ENCODE measurements at places on chromosomes 12 and 14.
A peak's percentile ranks its signal among the peaks of the same experiment; 100 is the strongest.

DNA sequence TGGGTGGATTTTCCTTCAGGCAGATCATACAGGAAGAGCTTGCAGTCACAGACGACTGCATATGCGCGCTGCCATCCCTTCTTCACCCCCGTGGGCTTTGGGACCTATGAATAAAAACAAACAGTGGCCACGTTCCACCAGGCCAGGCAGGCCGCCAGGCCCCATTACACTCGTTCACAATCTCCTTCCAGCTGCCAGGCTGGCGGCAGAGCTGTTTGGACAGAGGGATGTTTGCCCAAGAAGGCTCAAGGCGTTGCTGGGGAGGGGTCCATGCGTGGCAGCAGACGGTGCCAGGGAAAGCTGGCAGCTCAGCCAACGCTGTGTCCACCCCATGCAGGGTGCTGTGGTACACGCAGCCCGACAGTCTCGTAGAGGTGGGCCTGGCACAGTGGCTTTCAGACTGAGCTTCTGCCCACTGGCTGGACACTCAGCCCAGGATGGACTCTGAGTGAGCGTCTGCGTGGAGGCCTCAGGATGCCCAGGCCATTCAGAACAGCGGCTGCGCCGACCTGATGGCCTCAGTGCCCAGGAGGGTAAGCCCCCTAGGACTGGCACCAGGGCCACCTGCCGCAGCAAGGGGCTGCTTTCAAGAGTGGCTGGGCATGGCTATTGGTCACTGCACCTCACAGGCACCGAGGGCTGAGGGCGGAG lies 27.5 kb downstream of the AMN start:
- peak; percentile 42 for DNase-seq

DNA sequence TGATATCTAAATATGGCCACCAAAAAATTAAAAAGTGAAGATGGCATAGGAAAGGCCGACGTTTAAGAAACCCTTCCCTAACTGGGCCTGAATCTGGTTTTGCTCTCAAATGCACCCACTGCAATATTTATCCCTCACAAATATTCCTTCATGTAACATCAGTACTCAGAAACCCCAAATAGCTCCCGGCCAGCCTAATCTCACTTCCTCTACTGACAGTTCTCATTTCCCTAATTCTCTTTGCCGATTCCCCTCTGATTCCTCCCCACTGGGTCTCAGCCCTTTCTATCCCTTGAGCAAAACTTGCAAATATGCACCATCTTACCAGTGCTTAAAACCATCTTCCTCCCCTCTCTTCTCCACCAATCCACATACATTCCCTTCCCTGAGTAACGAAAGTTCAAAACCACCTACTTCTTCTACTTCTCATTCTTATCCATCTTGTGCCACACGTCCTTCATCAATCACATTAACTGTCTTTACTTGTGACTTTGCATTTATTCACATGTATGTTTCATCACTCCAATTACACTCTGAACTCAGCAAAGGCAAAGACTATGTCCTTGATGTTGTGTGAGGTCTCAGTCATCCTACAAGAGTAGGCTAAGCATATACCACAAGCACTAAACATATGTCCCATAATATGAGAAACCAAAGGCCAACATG lies 23.1 kb downstream of the KCNK10 start:
- no peak for DNase-seq

- DNase-seq, result no peak
Observed at GRCh38 chr12:15846887-15847286, 35.3 kb upstream of the STRAP start.

DNA sequence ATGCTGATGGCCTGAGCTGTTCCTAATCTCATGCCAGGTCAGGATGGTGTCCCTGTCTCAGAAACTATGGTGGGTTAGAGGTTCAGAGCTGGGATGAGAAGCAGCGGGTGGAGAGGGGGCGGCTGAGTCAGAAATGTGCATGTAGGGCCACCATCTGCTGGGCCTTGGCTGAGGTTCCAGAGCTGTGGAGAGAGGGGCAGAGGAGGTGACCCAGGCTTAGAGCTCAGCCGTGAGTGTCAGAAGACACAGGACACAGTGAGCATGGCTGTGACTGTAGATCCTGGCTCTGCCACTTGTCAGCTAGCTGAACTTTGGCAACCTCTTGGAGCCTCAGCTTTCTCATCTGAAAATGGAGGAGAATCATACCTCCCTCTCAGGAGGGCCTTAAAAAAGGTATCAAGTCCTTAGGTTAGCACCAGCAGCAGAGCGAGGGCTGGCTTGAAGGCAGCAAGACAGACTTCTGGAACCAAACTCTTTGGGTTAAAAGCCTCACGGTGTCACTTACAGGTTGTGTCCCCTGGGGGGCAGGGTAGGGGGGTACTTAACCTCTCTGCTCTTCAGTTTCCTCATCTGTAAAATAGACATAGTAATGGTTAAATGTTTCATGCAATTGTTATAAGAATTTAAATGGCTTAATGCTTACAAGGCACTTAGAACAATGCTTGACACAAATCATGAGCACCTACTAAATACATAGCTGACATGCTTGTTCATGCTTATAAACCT lies 34.8 kb downstream of the TMEM229B start:
- DNase-seq, result no peak

DNA sequence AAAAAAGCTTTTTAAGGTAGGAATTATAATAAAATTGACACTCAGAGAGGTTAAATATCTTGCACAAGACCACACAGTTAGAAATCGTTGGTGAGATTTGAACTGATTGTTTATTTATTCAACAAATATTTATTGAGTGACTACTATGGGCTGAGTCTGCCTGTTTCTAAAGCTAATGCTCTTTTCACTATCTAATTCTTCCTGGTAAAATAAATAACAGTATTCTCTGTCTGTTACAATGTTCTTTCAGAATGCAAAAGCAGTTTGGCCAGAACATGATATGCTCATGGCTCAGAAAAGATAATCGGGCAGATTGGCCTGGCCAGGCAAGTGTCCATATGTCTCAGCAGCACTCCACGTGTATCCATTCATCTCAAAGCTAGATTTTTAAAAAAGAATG lies 82.0 kb downstream of the BTG1 start:
- DNase-seq, result no peak

GRCh38 chr14:103443111-103443510 lies 57.9 kb downstream of the MARK3 start:
- no peak for DNase-seq

- no peak for DNase-seq
Observed at GRCh38 chr14:68182492-68182891, 362.9 kb downstream of the RAD51B start.

DNA sequence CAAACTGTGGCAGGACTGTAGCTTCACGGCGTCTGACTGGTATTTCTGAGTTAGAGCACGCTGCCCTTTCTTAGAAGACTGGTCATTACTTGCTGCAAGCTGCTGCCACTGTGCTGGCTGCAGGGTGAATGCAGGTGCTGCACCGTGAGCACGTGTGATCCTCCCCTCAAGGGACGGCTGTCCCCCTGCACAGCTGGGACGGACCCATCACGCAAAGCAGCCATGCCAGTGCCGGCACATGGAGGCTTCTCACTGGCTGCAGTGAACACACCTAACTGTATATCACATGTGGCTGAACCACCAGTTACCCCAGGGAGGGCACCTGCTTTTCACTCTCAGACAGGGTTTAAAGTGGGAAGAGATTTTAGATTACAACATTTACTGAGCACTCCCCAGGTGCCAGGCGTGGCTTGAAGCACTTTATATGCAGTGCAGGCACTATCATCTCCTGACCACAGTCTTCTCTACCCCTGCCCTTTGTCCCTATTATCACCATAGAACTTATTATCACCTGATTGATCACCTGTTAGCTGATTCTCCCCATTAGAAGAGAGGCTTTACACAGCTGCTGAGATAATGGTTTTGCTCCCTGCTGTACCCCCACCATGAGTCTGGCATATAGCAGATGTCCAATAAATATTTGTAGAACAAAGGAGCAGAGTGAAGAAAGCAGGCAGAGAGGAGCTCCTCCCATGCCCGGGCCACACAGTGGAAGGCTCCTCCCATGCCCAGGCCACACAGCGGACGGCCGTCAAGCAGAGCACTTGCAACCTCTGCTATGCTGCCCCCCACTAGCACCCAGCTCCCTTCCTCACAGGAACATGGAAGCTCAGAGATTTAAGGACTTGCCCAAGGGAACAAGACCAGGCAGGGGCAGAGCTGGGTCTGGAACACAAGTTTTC lies 25.9 kb downstream of the SLC25A47 start:
- DNase-seq, result no peak

- DNase-seq, result no peak
Observed at GRCh38 chr12:46699986-46700385, 125.8 kb downstream of the SLC38A4 start.

- no peak for DNase-seq
Observed at GRCh38 chr12:88450136-88450535, 130.1 kb downstream of the KITLG start.

- no peak for DNase-seq
Observed at GRCh38 chr12:47067176-47067575, 12.2 kb upstream of the PCED1B start.

- DNase-seq, result no peak
Observed at GRCh38 chr14:82595466-82595865, 1061.8 kb upstream of the SEL1L start.

GRCh38 chr14:69685716-69686115 lies 74.3 kb downstream of the SUSD6 start:
- peak; percentile 41 for DNase-seq

GRCh38 chr12:129186952-129187351 lies 333.7 kb downstream of the GLT1D1 start:
- no peak for DNase-seq

DNA sequence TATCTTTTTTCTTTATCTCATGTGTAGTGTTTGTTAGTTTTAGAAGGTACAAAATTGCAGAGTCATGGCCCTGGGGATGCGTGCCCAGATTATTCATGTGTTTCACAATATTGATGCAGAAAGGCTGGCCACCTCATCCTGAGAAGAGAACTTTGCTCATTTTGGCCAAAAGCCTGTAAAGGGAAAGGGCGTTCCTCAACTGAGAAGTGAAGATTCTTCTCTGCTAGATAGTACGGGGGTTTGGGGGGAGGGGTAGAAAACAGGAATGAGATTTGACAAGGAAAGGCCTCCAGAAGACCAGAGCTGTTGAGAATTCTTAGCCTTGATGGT lies 1.7 kb downstream of the MGST1 start:
- no peak for DNase-seq

GRCh38 chr14:90999299-90999698 lies 61.1 kb downstream of the RPS6KA5 start:
- no peak for DNase-seq

DNA sequence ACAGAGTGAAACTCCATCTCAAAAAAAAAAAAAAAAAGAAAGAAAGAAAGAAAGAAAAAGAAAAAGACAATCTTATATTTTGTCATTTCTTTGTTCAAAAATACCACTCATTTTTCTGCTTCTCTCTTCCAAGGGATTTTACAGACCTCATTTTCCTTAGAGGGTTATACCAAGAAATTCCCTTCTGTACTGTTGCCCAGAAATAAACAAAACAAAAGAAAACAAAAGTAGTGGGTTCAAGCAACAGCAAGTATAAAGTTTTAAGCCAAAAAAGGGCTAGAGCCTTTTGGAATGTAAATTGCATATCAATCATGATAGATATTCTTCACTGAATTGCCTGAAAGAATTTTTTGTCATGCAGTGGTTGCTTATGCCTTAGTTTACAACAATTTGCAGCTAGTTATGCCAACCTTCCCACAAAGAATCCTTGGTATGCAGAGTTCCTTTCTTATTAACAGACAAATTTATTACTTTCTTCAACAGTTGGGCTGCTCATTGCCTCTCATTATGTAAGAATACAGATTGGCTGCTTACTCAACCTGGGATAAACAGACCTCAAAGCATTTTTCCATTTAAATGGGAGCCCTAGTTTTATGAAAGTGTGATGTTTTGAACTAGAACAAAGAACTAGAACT lies 129.1 kb upstream of the PPFIA2 start:
- no peak for DNase-seq

DNA sequence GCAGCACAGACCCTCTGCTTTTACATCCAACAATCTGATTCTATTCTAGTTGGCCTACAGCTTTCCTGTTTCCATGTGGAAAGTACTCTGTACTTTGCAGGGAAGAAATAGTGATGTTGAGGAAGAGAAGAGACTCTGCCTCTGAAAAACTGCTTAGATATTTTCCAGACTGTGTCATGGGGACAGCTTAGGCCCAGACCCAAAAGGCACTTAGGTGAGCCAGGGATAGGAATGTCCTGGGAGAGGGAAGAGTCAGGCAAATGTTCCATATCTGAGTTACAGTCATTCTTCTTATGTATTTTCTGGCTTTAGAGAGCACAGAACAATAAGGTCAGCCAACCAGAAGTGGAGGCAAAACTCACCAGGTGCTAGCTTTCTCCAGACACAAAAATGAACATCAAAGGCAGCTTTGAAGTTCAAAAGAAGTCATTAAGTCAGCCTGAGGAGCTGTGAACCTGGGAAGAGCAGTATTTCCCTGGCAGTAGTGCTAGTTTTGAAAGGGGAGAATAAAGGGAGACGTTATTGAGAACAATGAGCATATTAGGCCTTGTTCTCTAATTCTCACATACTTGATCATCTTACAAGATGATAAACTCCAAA lies 199.7 kb upstream of the LMNTD1 start:
- DNase-seq, result no peak

GRCh38 chr12:112496496-112496895 lies 77.7 kb downstream of the PTPN11 start:
- DNase-seq, result no peak

DNA sequence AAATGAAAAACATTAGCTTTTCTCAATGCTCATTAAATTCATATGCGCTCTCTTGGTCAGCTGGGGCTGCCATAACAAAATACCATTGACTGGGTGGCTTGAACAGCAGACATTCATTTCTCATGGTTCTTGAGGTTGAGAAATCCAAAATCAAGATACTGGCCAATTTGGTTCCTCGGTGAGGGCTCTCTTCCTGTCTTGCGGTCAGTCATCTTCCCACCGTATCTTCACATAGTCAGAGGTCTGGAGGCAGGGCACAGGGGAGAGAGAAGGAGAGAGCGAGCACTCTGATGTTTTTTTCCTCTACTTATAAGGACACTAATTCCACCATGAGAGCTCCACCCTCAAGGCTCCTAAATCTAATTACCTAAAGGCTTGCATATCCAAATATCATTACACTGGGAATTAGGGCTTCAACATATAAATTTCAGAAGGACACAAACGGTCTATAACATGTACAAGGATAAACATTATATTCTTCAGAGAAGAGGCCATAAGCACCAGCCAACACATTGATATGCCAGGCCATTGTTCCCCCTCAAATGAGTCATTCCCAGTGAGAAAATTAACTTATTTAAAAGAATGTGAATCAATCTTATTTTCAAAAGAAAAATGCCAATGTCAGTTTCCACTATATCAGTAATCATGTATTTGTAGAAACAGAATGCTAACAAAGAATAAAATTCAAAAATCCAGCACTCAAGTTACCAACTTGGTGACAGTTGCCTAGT lies 152.2 kb downstream of the BTG1 start:
- DNase-seq, result no peak

GRCh38 chr12:22458298-22458937 lies 85.9 kb downstream of the C2CD5 start:
- DNase-seq, result no peak

All from SHP77 treated with DMSO at 0.1 percent for 48 hours (cell line).